Tongue (tissue), 3 donors: ENCODE measurements at places on chromosomes 4 and X. TPM values are rescaled to one million over a fixed set of nuclear protein-coding genes. Genes with fewer than 3 reads are reported as not detected.
A peak's percentile ranks its signal among the peaks of the same experiment; 100 is the strongest.

GRCh38 chr4:5478169-5478568 is 230.2 kb downstream of the EVC2 start:
- DNase-seq: no peak

GRCh38 chr4:48297256-48297846 is 27.7 kb upstream of the TEC start:
- DNase-seq: no peak

DNA sequence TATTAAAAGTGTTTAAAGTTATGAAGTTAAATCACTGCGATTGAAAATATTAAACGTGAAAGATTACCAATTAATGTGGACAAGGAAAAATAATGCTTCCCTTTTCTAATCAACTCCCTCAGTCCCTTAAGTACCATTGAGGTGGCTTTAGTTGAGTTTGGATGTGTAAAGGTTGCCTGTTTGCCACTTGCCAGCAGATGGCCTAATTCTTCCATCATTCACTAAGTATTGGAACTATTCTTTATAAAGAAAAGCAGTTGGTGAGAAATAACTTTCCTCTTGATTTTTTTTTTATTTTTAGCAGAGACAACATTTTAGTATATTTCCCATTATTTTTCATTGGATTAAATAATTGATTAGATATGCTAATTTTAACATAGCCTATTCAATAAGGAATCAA is 295.9 kb upstream of the TACR3 start:
- peak; percentile 54 for DNase-seq

- no peak for DNase-seq
Observed at GRCh38 chrX:55742649-55743048, 25.1 kb downstream of the RRAGB start.

GRCh38 chr4:78545275-78546246 is 6.0 kb upstream of the ANXA3 start:
- DNase-seq: no peak

PDGFRA gene
- 138 TPM for total RNA-seq

STX18 gene
- 17.4 TPM for total RNA-seq

SYNPO2 gene
- 111 TPM for total RNA-seq

ADH1B gene
- total RNA-seq: 12.5 TPM

HS3ST1 gene
- 0.51 TPM for total RNA-seq

TEX11 gene
- not detected for total RNA-seq
